ENCODE measurements at places on chromosomes 6 and 20. TPM values are rescaled to one million over a fixed set of nuclear protein-coding genes. Genes with fewer than 3 reads are reported as not detected.

GRCh38 chr6:150075034-150075421 lies 6.1 kb upstream of the ULBP3 start:
- DNase-seq: no peak

DNA sequence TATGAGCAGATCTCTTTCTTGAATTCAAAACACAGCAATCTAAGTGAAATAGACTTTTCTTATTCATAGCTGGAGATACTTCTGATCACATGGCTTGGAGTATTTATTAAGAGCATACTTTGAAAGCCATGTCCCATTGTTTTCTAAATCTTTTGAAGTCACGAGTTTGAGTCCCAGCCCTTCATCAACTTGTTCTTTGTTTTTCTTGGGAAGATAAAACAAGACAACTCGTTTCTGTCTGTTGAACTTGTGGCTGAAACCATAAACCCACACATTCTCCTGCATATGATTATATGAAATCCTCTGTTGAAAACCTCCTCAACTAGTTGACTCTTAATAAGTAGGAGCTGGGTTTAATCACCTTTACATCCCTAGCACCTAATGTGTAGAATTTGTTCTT lies 3.3 kb downstream of the RNF144B start:
- DNase-seq: no peak

DNA sequence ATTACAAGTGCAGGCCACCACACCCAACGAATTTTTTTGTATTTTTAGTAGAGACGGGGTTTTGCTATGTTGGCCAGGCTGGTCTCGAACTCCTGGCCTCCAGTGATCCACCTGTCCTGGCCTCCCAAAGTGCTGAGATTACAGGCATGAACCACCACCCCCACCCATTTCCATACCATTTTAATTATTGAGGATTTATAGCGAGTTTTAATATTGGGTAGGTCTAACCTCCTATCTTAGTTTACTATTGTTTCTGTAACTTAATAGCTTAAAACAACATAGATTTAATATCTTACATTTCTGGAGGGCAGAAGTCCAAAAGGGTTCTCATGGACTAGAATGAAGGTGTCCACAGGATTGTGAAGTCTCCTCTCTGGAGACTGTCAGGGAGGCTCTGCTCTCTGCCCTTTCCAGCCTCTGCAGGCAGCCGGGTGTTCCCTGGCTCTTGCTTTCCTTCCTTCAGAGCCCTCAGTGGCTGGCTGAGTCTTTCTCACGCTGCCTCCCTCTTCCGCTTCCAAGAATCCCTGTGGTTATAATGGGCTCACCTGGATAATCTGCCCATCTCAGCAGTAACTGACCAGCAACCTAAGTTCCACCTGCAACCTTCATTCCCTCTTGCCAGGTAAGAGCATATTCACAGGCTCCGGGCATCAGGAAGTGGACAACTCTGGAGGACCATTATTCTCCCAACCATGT lies 18.6 kb upstream of the BCAS4 start:
- no peak for DNase-seq

- no peak for DNase-seq
These were observed 37.1 kb downstream of the PHF3 start for GRCh38 chr6:63672582-63673129.

DNA sequence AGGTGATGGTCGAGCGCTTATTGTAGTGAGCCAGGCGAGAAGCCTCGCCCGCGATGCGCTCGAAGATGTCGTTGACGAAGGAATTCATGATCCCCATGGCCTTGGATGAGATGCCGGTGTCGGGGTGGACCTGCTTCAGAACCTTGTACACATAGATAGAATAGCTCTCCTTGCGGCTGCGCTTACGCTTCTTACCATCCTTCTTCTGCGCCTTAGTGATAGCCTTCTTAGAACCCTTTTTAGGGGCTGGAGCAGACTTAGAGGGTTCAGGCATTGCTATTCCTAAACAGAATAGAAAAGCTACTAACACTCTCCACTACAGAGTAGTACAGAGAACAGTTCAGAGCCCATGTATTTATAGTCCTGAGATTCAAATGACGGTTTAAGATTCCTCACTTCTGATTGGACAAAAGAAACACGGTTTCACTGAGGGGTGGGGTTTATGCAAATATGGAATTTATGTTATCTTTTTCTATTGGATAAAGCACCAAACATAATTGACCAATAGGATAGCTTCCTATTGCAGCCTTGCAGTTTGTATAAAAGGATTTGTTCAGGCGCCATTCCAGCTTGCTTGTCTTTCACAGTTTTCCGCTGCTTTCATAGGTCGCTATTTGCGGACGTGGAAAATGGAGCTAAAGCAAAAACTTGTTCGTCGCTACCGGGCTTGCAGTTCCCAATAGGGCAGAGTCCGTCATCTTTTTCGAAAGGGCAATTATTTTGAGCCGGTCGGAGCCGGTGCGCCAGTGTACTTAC lies 43.7 kb upstream of the HFE start:
- peak; percentile 84 for DNase-seq

DNA sequence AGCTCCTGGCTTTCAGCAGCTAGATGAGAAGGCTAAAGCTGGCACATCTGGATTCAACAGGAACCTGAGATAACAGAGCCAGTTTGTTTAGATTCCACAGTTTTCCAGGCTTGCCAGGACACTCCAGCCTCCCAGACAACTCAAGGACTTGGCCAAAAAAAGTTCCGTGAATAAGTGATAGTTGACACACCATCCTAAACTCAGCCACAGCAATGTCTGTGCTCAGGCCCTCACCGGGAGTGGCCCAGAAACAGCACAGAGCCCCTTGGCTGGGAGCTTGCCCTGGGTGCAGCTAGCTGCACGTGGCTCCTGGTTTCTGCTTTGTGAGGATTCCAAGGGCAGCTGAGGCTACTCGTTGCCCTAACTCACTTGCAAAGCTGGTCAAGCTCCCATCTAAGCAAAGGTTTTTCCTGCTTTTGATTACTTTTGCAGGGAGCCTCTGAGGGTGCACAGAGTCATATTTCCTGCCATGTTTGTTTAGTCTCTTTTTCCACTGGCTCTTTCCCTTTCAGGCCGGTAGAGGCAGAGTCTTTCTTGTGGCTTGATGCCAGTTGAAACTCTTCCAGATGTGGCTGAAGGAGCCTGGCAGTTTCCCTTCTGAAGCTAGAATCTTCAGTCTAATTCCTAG lies 118.3 kb upstream of the ECI2 start:
- DNase-seq: no peak

GRCh38 chr6:128572294-128572693 lies 51.9 kb upstream of the PTPRK start:
- no peak for DNase-seq

GRCh38 chr6:97052152-97052787 lies 127.7 kb downstream of the KLHL32 start:
- no peak for DNase-seq

DNA sequence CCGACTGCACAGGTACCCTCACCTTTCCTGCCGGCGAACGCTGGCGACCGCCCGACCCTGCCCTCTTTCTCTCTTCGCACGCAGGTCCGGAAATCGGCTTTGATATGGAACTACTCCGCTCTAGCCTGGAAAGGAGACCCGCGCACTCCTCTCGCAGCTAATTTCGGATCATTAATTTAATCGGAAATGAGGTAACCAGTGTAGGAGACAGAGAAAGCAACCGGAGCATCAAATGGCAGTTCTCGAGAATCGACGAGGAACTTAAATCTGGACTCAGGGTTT lies 949 bp upstream of the ATXN1 start:
- DNase-seq: no peak

GRCh38 chr20:58359441-58359840 lies 29.6 kb upstream of the VAPB start:
- DNase-seq: no peak

GRCh38 chr6:30101444-30102413 lies 11.2 kb downstream of the TRIM31 start:
- peak; percentile 78 for DNase-seq

RNASET2 gene
- total RNA-seq: 66.1 TPM

SPATA2 gene
- 8.6 TPM for total RNA-seq

DNA sequence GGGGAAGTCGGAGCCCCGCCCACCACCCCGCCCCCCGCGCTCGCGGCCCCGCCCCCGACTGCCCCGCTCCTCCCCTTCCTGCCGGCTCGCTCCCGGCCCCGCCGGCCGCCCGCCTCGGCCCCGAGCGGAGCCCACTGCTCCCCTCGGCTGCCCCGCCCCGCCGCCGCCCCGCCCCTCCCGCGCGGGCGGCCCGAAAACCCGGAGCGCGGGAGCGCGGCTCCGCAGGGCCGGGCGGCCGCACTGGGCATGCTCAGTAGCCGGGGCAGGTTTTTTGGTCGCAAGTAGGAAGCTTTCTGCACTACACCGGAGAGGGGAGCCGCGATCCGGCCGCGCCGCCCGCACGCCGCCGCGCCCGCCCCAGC lies at the start of gene CDYL:
CDYL (plus strand) TSS at position 274 of the 362 bp plus-strand sequence. CDS start 380 bp downstream, outside the sequence.
- DNase-seq: peak; percentile 91

DNA sequence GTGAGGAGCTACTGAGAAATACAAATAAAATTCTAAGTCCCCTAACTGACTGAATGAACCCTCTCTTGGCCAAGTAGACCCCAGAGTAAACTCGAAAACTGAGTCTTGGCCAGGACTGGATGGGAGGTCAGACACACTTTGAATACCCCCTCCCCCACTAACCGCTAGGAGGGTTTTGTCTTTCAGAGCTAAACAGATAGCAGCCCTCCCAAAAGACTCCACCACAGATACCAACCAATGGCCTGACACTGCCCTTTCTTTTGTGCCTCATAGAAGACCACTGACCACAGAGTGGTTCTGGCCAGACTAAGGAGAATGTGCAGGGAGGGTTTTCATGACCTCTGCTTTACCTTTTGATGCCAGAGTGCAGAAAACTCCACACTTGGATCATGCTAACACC lies 42.1 kb downstream of the SPACA1 start:
- DNase-seq: no peak

OR2H1 gene
- total RNA-seq: not detected

DNA sequence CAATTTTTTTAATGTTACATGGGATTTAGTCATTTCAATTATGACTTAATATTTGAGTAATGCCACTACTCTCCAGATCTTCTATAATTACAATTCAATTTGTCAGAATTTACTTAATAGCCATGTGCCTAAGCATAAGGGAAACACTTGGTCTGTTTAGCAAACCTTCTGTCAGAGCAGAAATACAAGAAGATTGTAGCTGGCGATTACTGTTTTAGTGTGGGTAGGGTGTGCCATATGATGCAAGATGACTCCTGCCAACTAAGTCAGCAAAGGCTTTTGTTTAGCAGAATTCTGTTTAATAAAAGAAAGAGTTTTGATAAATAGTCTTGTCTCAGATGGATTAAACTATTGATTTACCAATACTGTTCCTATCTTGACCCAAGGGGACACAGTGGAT lies 455.4 kb downstream of the RNF144B start:
- no peak for DNase-seq

DNA sequence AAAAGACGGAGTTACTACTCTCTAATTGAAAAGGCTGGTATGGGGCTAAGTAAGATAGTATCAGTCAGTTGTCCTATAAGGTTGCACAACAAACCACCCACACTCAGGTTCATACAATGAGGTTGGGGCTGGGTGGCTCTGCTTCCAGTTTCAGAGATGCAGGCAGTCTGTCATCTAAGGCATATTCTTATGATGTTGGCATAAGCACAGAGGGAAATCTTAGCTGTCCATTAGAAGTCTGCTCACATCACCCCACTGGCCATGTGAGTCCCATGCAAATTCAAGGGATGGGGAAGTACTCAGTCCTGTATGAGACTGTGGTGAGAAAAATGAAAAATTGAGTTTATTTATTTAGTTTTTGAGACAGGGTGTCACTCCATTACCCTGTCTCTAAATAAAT lies 118.6 kb downstream of the LAMP5 start:
- DNase-seq: no peak

HLA-DPA1 gene
- 20.9 TPM for total RNA-seq

DNA sequence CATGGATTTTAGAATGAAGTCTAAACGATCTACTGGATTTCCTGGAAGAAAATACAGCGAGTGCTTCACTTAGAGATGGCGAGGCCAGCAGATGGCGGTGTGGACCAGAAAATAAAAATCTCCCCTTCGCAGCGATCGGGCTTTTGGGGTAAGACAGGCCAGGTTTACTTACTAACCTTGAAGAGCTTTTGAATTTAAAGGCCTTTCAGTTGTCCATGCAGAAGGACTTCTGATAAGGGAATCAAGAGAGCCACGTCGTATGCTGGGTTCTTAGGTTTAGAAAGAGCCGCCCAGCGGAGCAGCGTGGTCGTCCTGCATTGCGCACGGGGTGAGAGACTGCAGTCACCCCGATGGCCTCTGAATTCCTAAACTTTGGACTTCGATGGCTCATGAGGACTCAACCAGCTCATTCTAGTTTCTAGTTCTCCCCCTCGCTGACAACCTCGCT lies 125.2 kb upstream of the RALGAPA2 start:
- peak; percentile 58 for DNase-seq

PET117 gene
- total RNA-seq: 15.2 TPM

ANKRD66 gene
- total RNA-seq: not detected

DNA sequence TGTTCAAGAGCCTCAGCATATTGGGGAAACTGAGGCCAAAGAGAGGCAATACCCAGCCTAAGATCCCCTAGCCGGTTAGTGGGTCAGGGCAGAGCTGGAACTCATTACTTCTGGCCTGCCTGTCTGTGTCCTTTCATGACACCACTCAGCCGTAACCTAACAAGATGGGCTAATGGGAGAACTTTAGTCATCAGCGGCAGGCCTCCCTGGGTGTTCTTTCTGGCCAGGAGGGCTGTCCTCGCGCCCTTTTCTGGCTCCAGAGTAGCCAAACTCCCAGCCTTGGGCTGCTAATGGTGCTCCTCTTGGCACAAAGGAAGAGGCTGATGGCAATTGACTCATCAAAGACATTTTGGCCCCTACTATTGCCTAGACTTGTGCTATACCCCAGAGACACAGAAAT lies 76.6 kb downstream of the NCR2 start:
- DNase-seq: no peak

GRCh38 chr6:153553627-153554026 lies 422.5 kb upstream of the RGS17 start:
- no peak for DNase-seq

GRCh38 chr6:168414336-168415097 lies 26.5 kb upstream of the SMOC2 start:
- DNase-seq: no peak

DNA sequence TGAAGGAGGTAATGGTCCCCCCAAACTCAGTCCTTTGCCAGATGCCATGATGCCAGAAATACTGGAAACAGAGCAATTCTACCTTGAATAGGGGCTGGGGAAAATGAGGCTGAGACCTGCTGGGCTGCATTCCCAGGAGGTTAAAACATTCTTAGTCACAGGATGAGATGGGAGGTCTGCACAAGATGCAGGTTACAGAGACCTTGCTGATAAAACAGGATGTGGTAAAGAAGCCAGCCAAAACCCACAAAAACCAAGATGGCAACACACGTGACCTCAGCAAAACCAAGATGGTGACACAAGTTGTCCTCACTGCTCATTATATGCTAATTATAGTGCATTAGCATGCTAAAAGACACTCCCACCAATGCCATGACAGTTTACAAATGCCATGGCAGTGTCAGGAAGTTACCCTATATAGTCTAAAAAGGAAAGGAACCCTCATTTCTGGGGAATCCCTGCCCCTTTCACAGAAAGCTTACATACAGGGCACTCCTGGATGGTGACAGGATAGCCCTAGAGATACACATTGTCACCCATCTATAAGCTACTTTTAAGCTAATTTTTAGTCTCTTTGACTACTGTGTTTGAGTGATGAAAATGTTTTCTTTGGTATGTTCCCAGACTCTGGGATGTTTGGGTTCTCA lies 979.7 kb downstream of the TBC1D32 start:
- DNase-seq: peak; percentile 10

MCM9 gene
- 14.7 TPM for total RNA-seq

Measured in activated CD4-positive, alpha-beta memory T cell treated with anti-CD3 and anti-CD28 coated beads for 36 hours (primary cell).